ENCODE measurements at places on chromosomes 16 and 17.

GRCh38 chr16:78224342-78224741 lies 124.9 kb downstream of the WWOX start:
- DNase-seq: no peak

DNA sequence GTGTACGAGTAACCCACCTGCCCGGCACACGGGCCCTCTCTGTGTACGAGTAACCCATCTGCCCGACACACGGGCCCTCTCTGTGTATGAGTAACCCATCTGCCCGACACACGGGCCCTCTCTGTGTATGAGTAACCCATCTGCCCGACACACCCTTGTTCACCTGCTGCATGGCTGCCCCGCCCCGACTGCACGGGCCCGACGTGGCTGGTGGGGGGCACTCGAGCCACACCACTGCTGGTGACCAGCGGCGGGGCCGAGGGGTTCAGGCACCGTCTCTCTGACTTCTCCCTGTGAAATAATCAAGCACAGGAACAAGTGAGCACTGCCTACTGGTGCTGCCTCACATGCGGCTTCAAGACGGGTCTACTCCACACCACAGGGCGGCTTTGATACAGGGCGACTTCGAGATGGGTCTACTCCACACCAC lies 22.1 kb downstream of the MAP1LC3B start:
- DNase-seq: no peak

DNA sequence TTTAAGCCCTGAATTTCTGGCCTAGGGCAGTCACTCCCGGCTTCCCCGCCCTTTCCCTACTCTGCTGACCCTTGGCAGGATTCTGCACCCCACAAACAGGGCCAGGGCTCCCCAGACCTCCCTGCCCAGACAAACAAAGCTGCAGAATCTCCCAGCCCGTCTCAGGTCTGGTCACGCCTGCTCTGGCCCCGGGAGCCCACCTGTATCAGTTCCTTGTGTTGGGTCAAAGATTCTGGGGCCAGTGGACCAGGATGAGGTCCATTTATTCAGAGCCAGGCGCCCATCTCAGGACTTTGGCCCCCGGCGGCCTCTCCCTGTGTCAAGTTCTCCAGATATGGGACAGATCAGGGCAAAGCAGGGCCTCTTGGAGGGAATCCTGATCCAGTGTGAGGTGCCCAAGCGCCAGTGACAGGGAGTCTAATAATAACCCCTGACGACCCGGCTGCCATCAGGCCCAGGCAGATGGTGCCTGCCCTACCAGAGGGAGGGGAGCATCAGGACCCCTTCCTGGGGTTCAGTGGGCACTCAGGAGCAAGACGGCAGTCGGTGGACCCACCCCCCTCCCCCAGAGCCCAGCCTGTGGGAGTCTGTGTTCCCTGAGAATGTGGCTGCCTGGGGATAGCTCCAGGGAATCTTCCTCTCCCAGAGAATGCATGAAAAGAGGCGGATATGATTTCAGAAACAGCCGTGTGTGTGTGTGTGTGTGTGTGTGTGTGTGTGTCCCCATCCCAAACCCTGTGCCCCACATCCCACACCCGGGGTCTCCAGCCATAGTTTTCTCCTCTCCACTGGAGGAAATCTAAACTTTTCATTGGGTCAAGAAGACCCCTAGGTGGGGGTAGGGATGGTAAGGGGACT lies 1.3 kb downstream of the TTYH2 start:
- no peak for DNase-seq

DNA sequence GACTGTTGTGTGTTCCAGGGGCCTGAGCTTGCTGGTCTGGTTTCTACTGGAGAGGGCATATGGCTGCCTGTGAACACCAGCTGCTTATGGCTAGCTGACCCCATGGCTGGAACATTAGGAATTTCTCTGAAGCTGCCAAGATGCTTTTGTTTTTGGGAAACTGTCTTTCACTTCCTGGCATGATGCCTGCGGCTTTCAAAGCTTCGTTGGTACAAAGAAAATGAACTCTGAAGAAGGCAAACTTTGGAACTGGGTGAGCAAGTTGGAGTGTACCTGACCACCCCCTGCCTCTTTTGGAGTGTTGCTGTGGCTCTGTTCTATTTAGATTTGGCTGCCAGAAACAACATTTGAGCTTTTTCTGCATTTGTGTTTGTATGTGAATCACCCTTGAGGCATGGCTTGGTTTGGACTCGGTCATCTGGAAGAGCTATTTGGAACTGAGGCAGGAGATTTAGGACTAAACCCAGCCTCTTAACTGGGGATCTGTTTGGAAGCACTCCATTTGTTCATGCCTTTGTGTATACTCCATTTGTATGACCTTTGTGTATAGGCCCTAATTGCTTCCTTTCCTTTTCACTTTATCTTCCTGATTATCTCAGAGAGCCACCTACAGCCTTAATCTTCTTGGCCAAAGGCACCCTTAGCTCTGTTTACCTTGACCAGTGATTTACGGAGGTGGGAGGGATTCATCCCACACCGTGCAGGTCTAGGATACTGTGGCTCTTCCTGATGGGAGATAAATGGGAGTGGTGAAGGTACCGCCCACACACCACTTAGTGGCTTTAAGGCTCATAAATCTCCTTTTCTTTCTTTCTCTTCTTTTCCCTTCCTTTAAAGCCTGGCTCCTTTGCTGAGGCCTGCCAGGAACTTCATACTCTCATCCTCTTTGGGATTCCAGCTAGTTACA lies 7.3 kb upstream of the CPHXL start:
- peak; percentile 40 for DNase-seq

DNA sequence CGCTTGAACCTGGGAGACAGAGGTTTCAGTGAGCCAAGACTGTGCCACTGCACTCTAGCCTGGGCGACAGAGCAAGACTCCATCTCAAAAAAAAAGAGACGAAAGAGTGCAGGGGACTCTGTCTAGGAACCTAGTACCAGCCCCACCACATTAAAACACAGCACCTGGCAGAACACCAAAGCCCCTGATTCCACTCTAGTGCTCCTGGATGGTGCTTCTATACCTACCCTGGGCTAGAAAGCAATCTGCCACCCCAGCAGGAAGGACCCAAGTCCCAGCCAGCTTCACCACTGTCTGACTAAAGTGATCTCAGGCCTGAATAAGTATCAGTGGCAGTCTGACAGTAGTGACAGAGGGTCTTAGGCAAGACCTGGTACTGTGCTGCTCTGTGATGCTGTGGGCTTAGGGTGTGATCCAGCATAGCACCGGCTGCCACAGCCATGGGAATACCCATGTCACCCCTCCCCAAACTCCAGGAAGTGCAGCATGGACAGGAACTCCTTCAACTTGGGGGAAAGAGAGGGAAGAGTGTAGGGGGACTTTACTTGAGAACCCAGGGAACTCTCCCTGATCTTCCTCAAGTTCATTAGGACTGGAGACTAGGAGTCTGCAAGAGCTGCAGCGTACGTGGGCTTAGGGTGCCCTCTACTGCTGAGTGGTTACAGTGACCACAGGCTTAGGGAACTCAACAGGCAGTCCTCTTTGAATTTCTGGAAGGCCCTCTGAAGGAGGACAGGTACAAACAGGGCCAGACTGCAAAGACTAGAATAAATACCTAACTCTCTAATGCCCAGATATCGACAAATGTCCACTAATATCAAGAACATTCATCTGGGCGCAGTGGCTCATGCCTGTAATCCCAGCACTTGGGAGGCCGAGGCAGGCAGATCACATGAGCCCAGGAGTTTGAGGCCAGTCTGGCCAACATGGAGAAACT lies 30.0 kb upstream of the RNF43 start:
- DNase-seq: peak; percentile 84

DNA sequence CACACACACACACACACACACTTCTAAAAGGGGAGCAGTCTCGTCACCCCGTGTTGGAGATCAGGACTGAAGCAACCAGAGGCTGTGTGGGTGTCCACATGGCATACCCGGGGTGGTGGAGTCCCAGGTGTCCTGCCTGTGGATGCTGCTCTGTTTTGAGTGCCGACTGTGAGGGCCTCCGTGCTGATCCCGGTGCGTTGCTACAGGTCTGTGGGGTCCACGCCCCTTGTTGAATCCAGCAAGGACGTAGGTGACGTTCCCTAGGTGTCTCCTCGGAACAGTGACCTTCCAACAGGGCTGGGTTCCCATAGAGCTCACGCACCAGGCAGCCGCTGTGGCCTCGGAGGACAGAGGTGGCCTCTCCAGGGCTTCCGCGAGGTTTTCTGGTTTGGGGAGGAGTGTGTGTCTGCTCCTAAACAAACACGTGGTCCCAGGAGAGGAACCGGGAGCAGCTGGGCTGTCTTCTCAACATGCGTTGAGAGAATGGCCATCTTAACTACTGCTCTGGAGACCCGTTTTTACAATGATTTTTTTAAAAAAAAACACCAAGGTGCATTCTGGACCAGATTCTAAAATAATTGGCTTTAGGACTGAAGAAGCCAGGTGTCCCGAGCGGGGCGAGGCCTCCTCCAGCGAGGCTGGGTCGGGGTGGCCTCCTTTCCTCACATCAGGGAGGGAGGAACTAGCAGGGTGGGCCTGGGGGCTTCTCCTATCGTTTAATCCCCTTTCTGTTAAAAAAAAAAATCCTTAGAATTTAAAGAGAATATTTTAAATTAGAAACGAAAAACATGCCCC lies 100.6 kb upstream of the ZNF750 start:
- DNase-seq: no peak

DNA sequence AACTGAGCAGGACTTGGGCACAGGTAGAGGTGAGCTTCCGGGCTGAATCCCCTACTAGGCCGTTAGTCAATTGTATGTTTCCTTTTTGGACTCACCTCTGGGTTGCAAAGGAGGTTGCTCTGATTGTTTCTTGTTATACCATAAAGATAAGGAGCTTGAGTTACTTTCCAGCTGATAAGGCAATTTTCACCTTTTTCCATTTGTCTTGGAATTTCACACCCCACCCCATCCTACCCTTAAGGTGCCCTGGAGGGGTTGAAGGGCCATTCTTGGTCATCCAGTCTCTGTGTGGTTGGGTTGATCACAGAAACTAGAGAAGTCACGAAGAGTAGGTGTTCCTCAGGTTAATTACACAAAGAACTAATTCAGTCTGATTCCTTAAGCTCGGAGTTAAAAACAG lies 162.2 kb downstream of the CDH13 start:
- DNase-seq: no peak

DNA sequence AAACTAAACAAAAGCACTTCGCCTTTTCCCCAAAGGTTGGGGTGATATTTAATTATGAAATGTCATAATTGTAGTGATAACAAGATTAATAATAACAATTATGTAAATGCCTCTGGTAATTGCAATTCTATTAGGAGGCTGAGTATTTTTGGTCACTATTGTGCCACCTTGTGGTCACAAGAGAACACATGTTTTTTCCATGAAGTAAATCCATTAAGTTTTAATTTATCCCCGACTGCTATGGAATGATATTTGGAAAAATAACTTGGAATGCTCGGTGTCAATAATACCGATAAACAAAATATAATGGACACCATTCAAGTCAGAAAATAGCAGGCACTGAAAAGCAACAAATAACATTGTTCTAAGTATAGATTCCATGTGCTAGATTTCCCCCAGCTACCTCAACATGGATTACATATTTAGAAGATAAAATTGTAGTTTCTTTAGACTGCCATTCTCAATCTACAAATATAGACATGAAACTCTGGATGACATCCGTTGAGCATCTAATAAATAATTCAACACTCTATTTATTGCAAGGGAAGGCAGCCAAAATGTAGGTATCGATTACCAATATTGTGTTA lies 25.0 kb upstream of the KCNJ2 start:
- peak; percentile 38 for DNase-seq

GRCh38 chr16:17559394-17559793 lies 88.6 kb upstream of the XYLT1 start:
- no peak for DNase-seq

DNA sequence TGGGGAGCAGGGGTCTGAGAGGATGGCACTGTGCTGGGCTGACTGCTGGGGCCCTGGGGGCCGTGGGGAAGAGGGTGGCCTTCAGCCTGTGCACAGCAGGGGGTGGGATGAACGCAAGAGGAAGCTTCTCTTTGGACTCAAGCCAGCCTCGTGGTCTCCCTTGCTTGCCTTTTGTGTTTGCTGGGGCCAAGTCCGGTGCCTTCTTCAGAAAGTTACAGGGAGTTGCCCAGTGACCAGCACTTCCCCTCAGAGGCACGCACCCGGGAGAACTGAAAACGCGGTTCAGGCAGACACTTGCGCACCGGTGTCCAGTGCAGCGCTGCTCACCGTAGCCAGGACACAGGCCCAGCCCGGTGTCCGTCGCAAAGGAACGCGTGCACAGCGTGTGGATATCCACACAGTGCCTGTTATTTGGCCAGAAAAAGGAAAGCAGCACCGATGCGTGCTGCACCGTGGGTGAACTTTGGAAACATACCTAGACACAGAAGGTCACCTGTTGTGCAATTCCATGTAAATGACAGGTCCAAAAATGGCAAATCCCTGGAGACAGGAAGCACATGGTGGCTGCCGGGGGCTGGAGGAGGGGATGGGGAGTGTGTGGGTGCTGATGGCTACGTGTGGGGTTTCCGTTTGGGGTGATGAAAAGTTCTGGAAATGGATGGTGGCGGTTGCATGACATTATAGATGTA lies 29.4 kb upstream of the NUDT16L1 start:
- DNase-seq: no peak

DNA sequence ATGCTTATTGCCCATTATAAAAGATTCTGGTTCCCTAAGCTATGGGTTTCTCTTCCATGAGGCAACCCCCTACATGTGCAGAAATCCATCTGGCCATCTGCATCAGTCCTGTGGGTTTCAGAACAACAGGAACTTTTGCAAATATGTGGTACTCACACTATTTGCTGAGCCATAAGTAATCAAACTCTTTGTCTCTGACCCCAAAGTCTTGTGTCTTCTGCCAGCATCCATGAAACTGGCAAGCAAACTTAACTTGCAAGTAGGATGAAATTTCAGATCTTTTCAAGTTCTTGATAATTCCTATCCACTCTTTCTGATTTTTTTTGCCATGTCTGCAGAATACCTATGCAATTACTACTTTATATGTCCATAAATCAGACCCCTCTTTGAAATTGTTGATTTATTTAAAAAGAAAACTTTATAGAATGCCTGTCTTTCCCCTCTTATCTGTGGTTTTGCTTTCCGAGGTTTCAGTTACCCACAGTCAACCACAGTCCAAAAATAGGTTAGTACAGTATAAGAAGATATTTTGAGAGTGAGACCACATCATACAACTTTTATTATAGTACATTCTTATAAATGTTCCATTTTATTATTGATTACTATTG lies 158.4 kb upstream of the IRX3 start:
- no peak for DNase-seq

GRCh38 chr17:3956983-3957382 lies 7.3 kb downstream of the ATP2A3 start:
- no peak for DNase-seq

Measured in SW480 (cell line).